ENCODE measurements at places on chromosomes 11 and 22. TPM values are rescaled to one million over a fixed set of nuclear protein-coding genes. Genes with fewer than 3 reads are reported as not detected.

OR8D1 gene
- not detected for total RNA-seq

MAP6 gene
- 1.5 TPM for total RNA-seq

AMPD3 gene
- 5.0 TPM for total RNA-seq

SCGB1A1 gene
- not detected for total RNA-seq

CASP5 gene
- not detected for total RNA-seq

GRIK4 gene
- total RNA-seq: 0.06 TPM

SCUBE2 gene
- 0.76 TPM for total RNA-seq

MUC5AC gene
- total RNA-seq: not detected

TSKU gene
- 39.0 TPM for total RNA-seq

TTC36 gene
- 2.6 TPM for total RNA-seq

APOL5 gene
- total RNA-seq: not detected

SLC22A9 gene
- total RNA-seq: not detected

OR4C15 gene
- total RNA-seq: not detected

- DNase-seq: no peak
Observed at GRCh38 chr11:43316451-43316850, 4.7 kb downstream of the API5 start.

DNA sequence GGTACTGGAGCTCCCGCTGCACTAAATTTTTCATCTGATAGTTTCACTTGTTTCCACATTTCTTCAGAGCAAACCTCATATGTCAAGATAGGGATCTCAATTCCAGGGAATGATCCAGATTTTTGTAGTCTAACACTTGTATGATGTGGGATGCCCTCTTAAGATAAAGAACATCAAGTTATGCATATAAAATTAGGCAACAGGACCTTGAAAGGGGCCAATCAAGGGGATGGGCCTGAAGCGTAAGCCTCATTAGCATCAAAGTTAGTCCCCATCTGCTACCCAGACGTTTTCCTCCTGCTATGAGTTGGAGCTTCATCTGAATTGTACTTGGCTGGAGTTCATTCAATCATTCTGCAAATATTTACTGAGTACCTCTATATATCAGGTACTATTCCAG lies 17.5 kb downstream of the PDGFD start:
- DNase-seq: no peak

DNA sequence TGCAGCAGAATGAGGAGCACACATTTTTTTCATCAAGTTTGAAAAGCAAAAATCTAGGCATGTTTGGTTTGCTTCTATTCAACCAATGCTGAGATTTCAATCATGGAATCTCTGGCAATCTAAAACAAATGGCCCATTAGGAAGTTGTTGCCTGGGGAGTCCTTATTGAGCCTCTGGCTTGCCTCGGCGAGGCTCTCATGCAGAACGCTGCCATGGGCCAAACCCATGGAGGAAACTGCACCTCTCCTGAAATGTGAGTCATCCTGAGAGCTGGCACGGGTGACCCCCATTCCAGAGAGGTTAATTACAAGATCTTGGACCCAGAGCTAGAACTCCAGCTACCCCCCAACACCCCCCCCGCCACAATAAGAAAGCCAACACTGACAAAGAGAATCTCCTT lies 80.7 kb downstream of the MN1 start:
- DNase-seq: no peak

DNA sequence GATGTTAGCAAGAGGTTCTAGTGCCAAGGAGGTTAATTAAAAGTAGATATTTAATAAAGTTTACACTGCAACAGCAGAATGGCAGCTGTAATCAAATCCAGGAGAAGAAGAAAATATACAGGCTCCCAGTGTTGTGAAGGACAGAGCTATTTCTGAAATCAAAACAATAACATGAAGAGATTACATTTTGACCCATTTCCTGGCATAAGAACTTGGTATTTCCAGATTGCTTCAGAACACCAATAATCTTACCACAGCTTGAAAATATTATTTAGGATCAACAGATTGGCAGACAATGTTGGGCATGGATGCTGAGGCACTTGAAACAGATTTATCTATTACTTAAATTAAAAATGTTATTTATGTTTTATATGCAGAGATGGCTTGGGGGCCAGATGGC lies 692.5 kb downstream of the KCNA4 start:
- no peak for DNase-seq

GRCh38 chr11:44623341-44623730 lies 57.9 kb downstream of the CD82 start:
- DNase-seq: no peak

- DNase-seq: no peak
Observed at GRCh38 chr22:42399315-42400271, 32.6 kb downstream of the NFAM1 start.

- DNase-seq: no peak
Observed at GRCh38 chr11:47062736-47063135, 113.9 kb downstream of the ARFGAP2 start.

GRCh38 chr11:123391646-123392348 lies 38.3 kb upstream of the GRAMD1B start:
- no peak for DNase-seq

DNA sequence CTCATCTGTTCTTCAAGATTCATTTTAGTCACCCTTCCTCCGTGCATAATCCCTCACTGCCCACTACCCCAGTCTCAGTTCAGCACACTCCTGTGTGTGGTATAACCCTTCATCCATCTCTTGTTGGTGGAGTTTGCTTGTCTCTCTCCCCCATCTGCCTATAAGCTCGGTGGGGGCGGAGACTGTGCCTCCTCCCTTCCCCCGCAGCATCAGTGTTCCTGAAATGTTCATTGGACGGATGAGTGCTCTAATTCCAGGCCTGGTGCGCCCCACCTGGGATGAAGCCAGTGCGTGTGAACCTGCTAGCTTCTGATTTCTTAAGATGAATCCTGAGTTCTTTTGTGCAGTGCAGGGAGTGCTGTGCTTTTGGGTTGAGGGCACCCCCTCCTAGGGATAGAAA lies 100.0 kb downstream of the GRIK4 start:
- DNase-seq: no peak

GRCh38 chr11:115505175-115505574 lies 960 bp upstream of the CADM1 start:
- DNase-seq: no peak

DNA sequence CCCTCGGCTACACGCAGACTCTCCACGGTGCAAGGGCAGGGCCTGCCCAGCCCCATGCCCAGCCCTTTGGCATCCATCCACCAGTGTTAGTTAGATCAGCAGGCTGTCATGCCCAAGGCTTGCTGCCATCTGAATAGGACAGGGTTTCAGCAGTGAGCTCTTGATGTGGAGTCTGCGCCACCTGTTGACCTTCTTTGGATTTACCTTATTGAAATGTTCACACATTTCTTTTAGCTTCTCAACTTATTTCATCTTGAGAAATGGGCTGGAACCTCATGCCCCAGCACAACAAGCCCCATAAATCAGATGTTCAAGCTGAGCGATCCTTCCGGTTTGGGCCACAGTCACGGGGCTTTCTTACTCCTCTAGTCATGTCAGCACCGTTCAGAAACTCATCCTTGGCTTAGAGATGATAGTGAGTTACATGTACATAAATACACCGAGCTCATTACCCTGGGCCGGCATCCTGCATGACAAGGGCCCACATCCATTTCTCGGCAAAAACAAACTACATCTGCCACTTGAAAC lies 61.7 kb downstream of the PARVB start:
- peak; percentile 52 for DNase-seq

DNA sequence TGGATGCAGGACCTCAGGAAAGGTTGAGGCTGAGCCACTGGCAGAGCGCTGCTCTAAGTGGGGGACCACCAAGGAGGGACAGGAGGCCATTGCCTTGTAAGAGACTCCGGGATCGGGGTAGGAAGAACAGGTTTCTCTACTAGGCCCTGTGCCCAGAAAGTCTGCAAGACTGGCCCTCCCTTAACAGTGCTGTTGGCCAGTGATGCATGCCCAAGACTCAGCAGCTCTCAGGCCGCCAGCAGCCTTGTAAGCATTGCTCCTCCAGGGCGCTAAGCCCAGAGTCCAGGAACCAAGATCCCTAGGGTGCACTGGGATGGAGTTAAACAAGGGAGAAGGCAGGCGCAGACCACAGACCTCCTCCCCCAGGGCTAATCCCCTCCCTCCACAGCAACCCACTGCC lies 39.3 kb upstream of the PANX1 start:
- DNase-seq: no peak

GRCh38 chr11:22666325-22666687 lies at the start of gene GAS2:
Gene GAS2, plus strand, starts transcription at chr11:22666611. Its CDS starts 8,259 bp downstream, at chr11:22674870.
- no peak for DNase-seq

GRCh38 chr11:104328512-104328907 lies 164.6 kb upstream of the PDGFD start:
- no peak for DNase-seq

DNA sequence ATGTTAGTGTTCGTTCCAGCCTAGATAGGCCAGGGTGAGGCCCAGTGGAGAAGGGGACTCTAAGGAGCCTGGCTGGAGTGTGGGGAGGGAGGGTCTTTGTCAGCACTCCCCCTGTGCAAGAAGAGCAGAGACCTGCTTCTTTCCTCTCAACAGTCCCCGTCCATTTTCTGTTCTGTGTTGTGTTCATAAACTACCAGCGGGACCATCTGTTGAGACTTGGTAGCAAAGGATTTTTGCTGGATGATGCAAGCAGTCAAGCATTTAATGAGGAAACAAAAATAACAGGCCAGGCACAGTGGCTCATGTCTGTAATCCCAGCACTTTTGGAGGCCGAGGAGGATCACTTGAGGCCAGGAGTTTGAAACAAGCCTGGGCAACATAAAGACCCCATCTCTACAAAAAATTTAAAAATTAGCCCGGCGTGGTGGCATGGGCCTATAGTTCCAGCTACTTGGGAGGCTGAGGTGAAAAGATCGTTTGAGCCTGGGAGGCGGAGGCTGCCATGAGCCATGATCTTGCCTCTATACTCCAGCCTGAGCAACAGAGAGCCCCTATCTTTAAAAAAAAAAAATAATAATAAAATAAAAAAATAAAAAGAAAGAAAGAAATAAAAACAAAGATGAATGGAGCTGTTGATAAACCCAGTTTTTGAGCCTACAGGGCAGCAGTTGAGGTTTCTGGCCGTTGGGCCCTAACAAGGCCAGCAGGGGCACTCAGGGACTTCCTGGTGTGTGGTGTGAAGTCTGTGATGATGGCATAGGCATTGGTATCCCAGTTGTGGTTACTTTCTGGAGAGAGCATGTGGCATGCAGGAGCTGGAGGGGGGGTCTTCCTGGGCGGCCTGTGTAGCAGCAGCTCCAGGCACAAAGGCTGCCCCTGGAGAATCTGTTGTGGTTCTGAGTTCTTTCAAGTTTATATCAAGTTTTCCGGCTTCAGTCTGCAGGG lies 1.7 kb upstream of the TXNRD2 start:
- no peak for DNase-seq

GRCh38 chr11:119607726-119608125 lies 121.3 kb downstream of the NECTIN1 start:
- DNase-seq: no peak

- DNase-seq: no peak
Observed at GRCh38 chr11:81907996-81908395, 825.7 kb downstream of the FAM181B start.

DNA sequence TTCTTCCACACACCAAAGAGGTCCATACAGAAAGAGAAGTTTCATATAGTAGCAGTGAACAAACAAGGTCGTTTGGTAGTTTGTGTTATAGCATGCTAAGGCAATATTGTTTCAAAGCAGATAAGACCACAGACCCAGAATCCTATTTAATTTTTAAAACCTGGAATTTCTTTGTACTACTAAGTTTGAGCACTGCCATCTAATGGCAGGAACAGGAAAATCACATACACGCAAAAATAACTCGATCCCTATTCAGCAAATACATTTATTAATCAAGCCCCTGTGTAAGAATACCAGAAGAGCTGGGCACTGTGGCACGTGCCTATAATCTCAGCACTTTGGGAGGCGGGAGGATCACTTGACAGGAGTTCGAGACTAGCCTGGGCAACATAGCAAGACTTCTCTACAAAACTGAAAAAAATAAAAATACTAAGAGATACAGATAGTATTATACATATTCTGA lies 2.9 kb upstream of the BTBD10 start:
- DNase-seq: no peak

DNA sequence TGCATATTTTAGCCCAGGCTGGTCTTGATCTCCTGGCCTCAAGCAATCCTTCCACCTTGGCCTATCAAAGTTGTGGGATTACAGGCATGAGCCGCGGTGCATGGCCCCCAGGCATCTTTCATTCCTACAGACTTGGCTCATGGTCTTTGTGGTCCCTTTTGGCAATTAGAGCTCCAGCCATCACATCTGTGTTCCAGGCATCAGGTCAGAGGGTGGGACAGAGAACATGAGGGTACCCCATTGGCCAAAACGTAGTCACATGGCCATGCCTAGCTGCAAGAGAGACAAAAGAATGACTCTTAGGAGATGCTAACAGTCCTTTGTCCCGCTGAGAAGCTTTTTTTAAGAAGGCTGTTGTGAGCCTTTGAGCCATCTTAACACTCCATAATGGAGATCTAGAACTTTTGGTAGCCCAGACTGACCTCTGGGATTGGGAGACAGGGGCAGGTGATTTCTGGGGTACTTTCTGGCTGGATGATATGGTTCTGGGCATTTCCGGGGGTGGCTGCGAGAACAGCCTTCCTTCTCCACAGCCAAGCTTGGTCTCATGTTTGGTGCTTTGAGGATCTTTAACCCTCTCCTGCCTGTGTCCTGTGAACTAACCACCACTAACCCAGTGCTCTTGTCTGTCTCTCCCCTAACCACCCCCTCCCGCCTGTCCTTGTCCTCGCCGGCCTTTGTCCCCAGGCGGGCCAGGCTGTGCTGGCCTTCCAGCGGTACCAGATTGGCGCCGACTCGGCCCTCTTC lies 18.4 kb upstream of the TAB1 start:
- no peak for DNase-seq

DNA sequence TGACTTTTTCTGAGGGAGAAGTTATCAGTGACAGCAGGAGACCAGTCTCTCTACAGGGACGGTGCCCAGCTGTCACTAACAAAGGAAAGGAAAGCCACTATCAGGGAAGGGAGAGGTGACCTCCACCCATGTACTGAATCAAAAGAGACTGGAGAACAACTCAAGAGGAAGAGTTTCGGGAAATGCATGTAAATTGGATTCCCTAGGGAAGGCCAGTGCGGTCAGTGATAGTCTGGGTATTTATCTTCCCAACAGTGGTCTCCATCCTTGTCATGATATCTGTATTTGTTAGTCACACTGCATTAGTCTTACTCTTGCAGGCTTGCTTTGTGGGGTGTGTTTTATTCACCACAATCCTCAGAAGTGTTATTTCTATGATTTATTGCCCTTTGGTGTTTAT lies 193.4 kb upstream of the KIRREL3 start:
- DNase-seq: no peak

GRCh38 chr11:122749005-122749687 lies 89.2 kb upstream of the CRTAM start:
- DNase-seq: no peak

- DNase-seq: no peak
Observed at GRCh38 chr22:43476341-43476740, 64.5 kb downstream of the MPPED1 start.

- peak; percentile 33 for DNase-seq
Observed at GRCh38 chr11:107898270-107898669, 30.0 kb upstream of the RAB39A start.

GRCh38 chr11:12827929-12828812 lies 153.9 kb downstream of the TEAD1 start:
- DNase-seq: no peak

DNA sequence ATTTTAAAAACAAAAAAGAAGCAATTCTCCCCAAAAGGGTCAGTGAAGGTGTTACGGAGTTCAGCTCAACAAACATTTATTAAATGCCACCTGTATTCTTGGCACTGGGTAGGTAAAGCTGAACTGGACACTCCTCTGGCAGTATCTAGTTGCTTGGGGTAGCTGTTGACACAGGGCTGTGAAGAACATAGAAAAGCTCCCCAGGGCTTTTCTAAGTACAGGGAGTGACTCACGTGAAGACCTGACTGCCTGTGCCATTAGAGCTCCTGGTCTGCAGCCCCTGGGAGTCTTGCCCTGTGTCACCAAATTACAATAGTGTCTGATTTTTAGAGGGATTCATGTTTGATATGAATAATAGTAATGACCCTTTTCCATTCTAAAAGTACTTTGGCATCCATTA lies 43.6 kb downstream of the COA4 start:
- no peak for DNase-seq

All from glomerular endothelial cell (primary cell).